Non-pigmented ciliary epithelial cell (primary cell): ENCODE measurements at places on chromosomes 1 and 21.

DNA sequence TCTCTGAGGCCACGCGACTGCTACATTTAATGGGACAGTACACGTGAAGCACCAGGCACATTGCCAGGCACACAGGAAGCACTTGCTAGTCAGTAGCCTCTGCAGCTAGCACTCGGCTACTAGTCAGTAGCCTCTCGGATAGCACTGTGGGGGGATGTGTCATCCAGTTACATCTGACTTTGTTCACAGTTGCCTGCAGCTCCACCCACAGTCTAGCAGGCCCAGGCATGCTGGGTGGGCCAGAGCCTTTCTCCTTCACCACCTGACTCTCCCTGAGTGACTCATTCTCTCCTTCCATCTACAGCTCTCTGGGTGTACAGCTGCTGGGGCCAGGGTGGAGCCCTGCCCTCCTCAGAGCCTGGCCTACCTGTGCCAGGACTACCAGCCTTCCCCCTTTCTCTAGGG lies 51.5 kb downstream of the PTPRF start:
- DNase-seq, result peak; percentile 92

- no peak for DNase-seq
These were observed 827 bp upstream of the URB1 start for GRCh38 chr21:32393677-32394001.

DNA sequence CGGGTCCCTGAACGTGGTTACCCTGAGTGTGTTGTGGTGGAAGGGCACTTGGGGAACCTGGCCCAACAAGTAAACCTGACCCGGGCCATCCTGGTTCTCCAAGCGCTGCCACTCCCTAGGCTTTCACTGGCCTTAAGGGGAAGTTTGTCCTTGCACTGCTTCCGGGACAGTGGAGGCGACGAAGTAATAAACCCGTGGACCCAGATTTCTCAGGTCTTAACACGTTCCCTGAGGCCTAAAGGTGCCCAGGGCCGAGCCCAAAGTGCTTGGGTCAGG lies 261 bp upstream of the CCDC24 start:
- DNase-seq, result no peak

DNA sequence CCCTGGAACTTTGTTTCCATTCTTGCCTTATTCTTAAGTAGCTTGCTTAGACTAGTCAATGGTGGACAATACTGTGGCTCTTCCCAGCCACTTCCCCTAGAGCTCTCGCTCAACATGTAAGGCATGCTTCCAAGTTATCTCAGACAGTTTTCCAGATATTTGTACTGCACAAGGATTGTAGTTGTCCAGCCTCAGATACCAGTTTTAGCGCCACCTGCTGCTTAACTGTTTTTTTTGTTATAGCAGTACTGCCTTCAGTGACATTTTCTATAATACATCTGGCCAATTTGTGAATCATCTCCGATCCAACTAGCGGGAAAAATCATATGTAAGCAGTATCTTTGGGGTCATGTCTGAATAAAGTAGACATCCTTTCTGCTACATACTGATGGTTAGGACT lies 346.7 kb upstream of the ADGRL4 start:
- peak; percentile 22 for DNase-seq

- no peak for DNase-seq
These were observed 54.9 kb upstream of the WASF2 start for GRCh38 chr1:27544834-27545233.

GRCh38 chr1:19974822-19975416 lies 4.5 kb downstream of the PLA2G2A start:
- peak; percentile 47 for DNase-seq

DNA sequence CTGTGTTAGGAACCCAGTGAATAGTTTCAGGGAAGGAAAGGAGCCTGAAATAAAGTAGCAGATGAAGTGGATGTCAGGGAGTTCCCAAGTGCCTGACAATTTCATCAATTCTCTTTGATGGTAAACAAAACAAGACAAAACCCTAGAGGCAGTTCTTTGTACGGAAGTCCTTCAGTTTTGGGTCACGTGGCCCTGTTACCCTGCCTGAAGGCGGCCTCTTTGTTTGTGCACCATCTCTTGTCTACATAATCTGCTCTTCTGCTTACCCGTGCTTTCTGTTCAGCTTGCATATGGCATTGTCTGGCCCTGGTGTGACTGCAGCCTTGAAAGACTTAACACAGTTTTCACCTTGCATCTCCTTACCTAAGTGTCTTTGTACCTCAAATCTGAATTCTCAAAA lies 166.7 kb upstream of the DUSP10 start:
- DNase-seq, result no peak

GRCh38 chr1:28147264-28148094 lies 29.0 kb downstream of the PTAFR start:
- no peak for DNase-seq

GRCh38 chr21:25756190-25756932 lies 21.6 kb downstream of the GABPA start:
- DNase-seq, result no peak

DNA sequence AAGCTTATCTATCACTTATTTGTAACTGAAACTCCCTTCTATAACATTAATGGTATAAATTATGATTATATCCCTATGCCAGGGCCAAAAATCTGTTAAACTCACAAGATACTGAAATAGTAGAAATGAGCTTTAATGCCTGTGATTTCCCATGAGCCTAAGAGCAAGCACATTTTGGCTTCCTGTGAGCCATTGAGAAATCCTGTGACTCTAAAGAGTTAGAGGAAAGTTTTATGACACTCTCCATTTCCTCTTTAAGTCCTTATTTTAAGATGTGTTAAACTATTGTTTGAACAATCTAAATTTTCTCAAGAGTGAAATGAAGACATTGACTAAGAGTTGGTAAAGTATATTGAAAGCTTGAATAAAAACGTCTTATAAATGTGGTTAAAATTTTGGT lies 45.6 kb downstream of the SUCO start:
- no peak for DNase-seq

DNA sequence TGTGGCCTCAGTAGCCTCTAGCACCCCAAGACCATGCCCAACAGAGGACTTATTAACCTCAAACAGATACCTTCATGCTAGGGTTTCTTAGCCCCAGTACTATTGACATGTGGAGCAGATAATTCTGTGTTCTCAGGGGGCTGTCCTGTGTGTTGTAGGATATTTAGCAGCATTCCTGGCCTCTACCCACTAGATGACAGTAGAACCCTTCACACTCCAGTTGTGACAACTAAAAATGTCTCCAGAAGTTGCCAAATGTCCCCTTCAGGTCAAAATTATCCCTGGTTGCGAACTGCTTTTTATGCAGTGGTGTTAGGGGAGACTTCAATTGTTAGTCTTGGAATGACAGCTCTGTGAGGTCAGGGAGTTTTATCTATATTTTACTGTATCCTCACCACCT lies 8.1 kb downstream of the KAZN start:
- DNase-seq, result no peak

DNA sequence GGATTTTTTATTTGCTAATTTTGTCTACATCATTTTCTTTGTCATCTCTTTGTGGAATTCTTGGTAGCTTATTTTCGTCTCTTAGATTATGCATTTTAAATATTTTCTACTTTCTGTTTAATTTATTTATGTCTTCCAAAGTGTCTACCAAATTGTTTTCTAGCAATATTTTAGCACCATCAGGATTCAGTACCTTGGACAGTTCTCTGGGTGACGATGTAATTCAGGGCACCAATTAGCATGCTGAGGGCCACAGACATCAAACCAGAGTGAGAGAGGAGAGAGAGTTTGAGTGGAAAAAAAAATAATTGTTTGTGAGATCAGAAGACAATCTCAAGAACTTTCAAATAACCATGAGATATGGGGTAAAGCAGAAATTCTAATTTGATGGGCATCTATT lies 169.8 kb upstream of the CXADR start:
- no peak for DNase-seq

DNA sequence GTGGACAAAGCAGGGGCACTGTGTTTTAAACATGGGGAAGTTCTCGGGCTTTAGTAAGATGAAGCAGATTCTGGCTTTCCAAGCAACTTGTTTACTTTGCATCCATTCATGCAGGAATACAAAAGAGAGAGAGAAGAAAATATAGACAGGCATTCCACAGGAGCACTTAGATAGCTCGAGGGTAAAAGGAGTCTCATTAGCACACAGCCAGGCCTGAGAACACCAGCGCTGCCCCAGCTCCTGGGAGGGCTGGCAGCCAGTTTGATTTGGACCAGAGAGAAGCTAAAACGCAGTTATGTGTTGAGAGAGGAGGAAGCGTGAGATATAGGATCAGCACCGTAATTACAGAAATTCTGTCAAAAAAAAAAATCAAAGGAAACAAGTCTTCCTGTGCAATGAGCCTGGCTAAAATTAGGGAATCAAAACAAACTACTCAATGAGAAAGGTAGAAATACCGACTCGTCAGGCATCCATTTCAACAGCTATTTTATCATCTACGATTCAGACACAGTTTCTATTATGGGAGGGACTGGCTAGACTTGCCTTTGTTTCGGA lies 68.2 kb downstream of the CLSTN1 start:
- no peak for DNase-seq

GRCh38 chr1:169122976-169123375 lies 16.5 kb downstream of the ATP1B1 start:
- no peak for DNase-seq

- no peak for DNase-seq
These were observed 9.9 kb upstream of the NADK start for GRCh38 chr1:1788136-1788535.

DNA sequence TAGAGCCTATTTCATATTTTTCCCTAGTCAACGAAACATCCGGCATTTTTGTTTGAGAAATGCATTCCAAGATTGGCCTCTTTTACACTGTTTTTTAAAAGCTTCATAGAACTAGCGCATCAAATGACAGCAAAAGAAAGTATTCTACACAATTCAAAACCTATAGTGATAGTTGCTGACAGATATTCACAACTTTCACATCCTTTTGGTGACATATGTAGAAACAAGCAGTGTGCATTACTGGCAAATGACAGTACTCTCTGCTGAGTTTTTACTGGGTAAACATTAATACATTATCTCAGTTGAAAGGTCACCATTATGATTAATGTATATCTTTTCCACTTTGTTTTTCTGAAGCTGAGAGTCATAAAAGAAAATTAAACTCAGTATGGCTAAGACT lies 135.4 kb upstream of the RGS18 start:
- DNase-seq, result no peak

DNA sequence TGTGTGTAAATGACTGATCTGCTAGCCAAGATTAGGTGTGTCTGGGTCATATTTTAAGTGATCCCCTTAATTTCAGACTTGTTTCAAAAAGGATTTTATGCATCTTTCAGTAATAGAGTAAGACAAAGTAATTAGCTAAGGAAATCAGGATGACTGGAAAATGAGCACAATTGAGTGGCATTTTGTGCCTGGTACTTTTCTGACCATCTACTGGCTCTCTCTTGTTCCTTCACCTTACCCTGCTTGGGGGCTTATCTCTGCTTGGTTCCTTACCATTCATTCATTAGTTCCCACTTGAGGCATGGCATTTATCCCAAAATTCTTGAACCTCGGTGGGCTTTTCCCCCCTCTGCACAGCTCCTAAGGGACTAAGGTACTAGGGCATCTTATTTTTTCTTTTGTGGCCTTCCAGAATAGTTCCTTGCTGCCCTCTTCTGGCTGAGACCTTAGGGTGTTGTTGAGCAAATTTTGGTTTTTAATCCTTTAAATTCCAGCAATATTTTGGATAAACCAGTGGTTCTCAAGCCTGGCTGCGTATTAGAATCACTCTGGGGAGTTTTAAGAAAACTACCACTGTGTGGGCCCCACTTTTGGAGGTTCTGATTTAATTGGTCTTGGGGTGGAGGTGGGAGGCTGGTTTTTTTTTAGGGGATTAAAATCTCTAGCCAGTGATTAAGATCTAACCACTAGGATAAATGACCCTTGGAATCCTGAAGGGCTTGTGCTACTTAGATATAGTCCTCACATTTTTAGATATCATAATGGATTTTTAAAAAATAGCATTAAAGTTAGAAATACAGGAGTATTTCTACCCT lies 50.8 kb downstream of the HS2ST1 start:
- no peak for DNase-seq

GRCh38 chr1:206873603-206874188 lies 8.3 kb downstream of the IL20 start:
- no peak for DNase-seq

- no peak for DNase-seq
These were observed at the start of gene CDC42SE1 for GRCh38 chr1:151059109-151060006. CDC42SE1 (minus strand) TSS chr1:151059622; CDS start chr1:151055730, 3,892 bp downstream.

DNA sequence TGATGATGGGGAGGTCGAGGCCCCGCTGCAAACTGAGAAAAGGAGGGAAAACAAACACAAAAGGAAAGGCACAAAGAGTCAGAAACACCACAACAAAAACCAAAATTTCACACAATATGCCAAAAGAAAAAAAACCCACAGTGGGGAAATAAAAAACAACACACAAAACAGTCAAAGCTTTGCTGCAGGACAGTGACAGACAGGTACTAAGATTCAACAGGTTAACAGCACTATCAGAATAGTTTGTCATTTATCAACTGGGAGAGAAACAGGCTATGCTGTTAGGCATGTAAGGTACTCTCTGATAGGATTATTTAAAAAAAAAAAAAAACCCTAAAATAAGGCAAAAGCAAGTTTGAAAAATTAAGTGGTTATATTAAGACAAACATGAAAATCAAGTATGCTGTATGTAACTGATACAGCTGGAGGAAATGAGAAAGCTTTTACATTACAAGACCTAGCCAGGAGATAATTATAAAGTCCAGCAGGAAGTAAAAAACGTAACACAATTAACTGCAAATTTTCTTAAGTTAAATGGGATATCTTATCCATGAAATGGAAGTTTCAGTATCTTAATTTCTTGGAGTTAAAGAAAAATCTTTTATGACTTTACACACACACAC lies 179.0 kb downstream of the EIF4G3 start:
- no peak for DNase-seq
